ENCODE measurements at places on chromosomes 2 and 18. TPM values are rescaled to one million over a fixed set of nuclear protein-coding genes. Genes with fewer than 3 reads are reported as not detected.

The PARD3B gene
- total RNA-seq: 0.87 TPM

The CNTNAP5 gene
- total RNA-seq: not detected

The COL4A4 gene
- total RNA-seq: 0.39 TPM

GRCh38 chr2:70336552-70336951 is 34.7 kb upstream of the FAM136A start:
- no peak overlapping the region for H3K27ac ChIP-seq
- H3K36me3 ChIP-seq: no peaks in the 10 kb centered on the region
- H3K4me1 ChIP-seq: peaks cover 6% of the 10 kb centered on the region
- H3K27me3 ChIP-seq: no peaks in the 10 kb centered on the region

GRCh38 chr2:228066126-228066798 is 115.2 kb downstream of the SPHKAP start:
- H3K4me1 ChIP-seq: no peaks in the 10 kb centered on the region
- no peak for DNase-seq
- H3K27ac ChIP-seq: no peak overlapping the region
- H3K27me3 ChIP-seq: no peaks in the 10 kb centered on the region
- H3K36me3 ChIP-seq: no peaks in the 10 kb centered on the region

- H3K36me3 ChIP-seq: no peaks in the 10 kb centered on the region
- H3K27me3 ChIP-seq: no peaks in the 10 kb centered on the region
- H3K27ac ChIP-seq: no peak overlapping the region
- no peaks in the 10 kb centered on the region for H3K4me1 ChIP-seq
- DNase-seq: no peak
These were observed 217.6 kb downstream of the RDH14 start for GRCh38 chr2:18342901-18343300.

DNA sequence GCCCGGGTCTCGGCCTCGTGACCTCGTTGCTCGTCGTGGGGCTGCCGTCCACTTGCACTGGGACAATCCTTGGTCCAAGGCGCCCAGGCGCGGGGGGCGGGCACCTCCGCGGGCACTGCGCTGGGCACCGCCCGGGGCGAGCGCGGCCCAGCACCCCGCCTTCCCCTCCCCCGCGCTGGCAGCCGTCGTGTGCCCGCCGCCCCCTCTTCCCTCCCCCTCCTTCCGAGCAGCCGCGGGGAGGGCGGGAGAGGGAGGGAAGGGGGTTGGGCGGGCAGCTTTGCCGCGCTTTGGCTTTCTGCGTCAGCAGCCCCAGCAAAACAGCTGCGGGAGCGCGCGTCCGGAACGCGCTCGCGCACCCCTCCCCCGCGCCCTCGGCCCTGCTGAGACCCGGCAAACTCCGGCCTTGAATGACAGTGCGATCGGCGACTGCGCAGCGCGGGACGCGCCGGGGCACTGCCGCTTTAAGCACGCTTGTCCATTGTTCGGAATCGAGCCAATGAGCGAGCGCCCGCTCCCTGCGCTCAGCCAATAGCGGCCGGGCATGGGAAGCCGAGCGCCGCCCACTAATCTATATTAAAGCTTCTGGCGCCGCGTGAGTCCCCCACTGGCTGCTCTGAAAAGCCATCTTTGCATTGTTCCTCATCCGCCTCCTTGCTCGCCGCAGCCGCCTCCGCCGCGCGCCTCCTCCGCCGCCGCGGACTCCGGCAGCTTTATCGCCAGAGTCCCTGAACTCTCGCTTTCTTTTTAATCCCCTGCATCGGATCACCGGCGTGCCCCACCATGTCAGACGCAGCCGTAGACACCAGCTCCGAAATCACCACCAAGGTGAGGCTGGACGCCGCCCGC is at the start of gene PTMA:
Gene PTMA, plus strand, starts transcription at position 599 of the 846 bp plus-strand sequence. Its CDS starts 182 bp downstream, at position 781.
- peak within 1 kb of the TSS; percentile 90 for H3K4me3 ChIP-seq
- peaks cover 12% of the 10 kb centered on the region for H3K36me3 ChIP-seq
- DNase-seq: peak; percentile 100
- H3K27ac ChIP-seq: peak within 1 kb of the TSS; percentile 100
- peaks cover 27% of the 10 kb centered on the region for H3K4me1 ChIP-seq
- no peaks in the 10 kb centered on the region for H3K27me3 ChIP-seq

DNA sequence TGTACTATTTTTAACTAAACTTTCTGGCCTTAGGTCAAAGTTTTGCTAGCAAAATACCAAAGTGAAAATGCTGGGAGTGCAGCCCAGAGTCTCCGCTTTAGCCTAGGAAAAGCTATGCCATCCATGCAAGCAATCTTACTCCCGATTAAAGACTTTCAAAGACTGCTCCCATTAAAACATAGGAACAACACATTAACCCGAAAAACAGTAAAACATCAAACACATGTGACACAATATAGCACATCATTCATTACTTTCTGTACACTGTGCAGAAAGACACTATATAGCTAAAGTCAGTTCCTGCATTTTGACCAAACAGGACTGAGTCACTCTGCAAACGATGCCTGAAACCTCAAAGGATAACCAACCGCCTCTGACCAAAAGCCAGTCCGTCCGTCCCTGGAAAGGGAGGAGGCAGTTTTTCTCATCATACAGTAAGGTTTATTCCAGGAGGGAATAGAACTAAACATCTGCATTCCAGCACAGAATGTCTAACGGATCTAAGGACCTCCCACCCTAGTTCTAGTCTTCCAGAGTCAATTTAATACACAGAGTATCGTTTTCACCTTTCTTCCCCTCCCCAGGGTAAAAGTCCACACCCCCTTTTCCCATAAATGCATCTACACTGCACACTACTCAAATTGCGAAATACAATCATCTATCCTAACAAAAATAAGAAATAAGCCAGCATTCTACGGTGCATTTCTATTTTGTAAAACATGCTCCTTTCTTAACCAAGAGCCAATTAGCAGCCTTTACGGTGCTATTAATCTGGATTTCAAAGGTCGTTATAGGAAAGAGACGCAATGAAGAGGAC is 1.7 kb downstream of the ROCK2 start:
- H3K4me1 ChIP-seq: peaks cover 16% of the 10 kb centered on the region
- H3K27me3 ChIP-seq: no peaks in the 10 kb centered on the region
- H3K27ac ChIP-seq: peak overlapping the region; percentile 76
- no peaks in the 10 kb centered on the region for H3K36me3 ChIP-seq
- DNase-seq: no peak
- peak overlapping the region; percentile 87 for H3K4me3 ChIP-seq

Measured in naive thymus-derived CD4-positive, alpha-beta T cell (primary cell).